ENCODE measurements at places on chromosomes 1 and 21.

- DNase-seq: no peak
These were observed 7.4 kb downstream of the LDLRAD1 start for GRCh38 chr1:54010415-54011117.

DNA sequence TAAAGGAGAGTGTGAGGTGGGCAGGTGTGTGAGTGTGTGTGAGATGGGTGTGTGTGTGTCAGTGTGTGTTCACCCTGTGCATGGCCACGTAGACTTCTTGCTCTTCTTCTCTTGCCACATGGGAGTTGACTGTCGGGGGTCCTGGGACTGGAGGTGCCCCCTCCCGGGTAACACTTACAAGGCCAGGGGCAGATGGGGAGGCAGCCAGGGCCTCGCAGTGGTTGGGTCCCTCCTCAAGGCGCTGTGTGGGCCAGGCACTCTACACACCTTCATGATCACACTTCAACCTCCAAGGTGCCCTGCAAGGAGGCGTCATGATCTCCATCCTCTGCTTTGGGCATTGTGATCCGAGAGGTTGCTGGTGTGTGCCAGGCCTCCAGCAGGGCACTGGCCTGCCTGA, 2.3 kb downstream of the PLA2G2F start:
- no peak for DNase-seq

DNA sequence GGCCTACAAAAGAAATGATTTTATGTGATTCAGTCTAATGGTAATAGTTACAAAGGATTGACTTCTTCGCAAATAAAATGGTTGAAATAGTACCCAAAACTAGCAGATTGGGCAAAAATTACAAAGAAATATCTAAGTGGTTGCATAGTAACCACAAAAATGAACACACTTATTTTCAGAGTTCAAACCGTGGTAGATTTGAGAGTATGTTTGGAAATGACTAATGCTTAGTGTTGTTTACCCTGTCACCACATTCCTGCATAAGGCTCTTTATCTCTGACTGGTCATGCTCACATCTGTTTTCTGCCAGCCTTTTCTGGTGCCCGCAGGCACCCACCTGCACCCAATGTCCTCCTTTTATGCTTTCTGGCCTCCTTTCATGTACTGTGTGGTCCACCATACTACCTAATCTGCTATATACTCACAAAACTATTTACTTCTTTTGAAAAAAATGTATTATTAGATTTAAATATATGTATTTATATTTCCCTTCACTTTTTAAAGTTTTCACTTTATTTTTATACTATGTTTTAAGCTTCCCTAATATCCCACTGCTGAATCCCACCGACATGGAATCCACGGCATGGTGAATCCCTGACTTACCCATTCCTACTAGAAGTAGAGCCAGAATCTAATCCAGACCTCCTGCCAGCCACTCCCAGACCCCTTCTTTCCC, 30.3 kb downstream of the PTPRC start:
- no peak for DNase-seq

DNA sequence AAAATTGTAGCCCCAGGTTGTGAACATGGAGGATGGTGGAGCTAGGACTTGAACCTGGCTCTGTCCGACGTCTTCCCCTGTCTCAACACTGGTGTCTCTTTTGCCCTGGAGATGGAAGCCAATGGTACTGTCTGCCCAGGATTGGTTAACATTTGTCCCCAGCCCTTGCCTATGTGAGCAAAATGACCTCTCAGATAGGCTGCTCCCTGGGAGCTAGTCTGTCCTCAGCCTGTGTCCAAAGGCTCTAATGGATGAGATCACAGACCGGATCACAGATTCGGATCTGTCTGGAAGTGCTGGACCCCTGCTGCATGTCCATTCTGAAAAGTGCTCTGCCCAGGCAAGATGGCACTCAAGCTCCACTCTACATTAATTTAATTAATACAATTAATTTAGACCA, 394.4 kb upstream of the VAMP3 start:
- no peak for DNase-seq

GRCh38 chr1:110452330-110452729, 1.4 kb downstream of the PROK1 start:
- DNase-seq: no peak

GRCh38 chr1:31310198-31310597, 13.4 kb downstream of the ZCCHC17 start:
- no peak for DNase-seq

DNA sequence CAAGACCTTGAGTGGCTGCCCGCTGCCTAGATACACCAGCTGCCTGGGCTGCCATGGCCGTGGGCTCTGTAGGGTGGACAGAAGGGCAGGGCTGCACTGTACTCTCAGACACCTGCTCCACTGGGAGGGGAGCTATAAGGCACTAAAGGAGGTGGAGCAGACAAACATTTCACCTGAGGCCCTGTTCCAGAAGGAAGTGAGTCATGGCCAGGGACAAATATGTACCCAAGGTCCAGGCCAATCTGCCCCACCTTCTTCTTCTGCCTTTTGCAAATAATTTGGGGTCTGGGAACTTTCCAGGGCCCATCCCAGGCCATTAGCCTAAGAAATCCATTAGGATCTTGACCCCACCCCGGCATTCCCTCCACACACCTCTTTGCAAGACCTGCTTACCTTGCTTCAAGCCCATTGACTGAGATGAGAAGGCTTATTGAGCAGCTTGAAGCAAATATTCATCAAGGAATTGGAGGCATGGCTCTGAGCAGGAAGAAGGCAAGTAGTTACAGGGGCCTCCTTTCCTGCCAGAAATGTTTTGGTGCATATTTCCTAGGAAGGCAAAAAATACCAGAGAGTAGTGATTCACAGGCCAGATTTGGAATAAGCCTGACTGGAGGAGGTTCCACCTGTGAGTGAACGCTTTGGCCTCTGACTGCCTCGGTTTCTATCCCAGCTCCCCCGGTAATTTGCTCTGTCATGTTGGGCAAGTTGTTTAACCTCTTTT, at the start of gene CAPN8:
TSS of gene CAPN8 (minus strand) at position 110 of the 721 bp plus-strand sequence. CDS start at position 55, 55 bp downstream.
- DNase-seq: no peak

DNA sequence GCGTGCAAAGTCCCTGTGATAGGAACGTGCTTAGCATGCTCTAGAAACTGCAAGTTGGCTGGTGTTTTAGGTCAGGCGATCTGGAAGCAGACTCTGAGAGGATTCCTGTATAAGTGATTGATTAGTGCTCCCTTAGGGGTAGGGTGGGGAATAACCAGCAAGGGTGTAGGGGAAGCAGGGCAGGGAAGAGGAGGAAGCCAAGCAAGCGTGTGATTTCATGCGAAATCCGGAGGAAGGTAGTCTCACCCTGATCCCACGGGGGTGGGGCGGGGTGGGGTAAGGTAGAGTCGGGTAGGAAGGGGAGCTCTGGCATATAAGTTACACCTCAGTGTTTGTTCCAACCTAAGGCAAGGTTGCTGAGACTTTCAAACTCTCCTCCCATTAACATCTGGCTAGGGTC, 24.9 kb upstream of the CTPS1 start:
- DNase-seq: no peak

DNA sequence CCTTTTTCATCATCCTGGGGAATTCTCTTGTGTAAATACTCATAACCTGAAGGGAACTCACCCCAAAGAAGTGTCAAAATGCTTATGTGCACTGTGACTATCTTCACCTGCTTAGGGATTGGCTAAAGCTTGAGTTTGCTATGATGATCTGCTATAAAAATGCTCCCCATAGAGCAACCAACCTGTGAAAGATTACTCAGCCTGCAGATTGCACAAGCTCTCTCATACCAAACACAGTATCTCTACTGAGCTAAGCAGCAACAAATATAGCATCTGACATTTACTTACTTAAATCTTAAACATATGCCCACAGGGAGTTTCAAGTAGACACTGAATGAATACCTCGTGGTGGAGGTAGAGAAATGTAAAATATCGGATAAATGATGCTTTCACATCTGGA, 725.8 kb downstream of the MRPL39 start:
- DNase-seq: no peak

DNA sequence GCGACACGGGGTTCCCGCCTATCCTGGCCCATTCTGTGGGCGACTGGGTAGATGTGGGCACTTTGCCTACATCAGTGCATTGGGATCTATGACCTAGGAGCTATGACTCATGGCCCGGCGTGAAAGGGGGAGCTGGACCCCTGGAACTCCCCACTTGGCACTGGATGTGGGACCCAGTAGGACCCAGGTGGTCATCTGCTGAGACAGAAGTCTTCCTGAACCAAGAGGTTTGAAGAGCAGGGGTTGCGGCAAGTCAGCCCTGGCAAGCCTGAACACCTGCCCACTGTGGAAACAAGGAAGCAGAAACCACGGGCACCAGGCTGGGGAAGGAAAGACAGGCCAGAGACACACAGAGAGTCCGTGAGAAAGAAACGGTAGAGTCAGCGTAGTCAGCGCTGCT, 656.7 kb downstream of the AJAP1 start:
- no peak for DNase-seq

DNA sequence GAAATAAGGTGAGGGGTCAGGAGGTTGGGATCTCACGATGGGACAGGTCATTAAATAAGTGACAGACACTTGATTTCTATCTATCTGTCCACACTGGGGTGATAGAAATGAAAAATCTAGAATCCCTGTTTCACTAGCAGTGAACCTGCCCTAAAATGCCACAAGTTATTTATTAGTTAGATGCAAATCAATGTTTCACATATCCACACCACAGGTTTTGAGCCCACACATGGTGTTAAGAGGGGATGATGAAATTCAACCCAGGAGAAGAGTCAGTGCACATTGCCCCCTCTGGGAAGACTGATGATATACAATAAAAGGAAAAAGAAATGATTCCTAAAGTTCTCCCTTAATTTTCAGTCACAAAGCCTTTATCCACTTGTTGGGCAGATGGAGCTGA, 10.1 kb upstream of the NTPCR start:
- DNase-seq: no peak

DNA sequence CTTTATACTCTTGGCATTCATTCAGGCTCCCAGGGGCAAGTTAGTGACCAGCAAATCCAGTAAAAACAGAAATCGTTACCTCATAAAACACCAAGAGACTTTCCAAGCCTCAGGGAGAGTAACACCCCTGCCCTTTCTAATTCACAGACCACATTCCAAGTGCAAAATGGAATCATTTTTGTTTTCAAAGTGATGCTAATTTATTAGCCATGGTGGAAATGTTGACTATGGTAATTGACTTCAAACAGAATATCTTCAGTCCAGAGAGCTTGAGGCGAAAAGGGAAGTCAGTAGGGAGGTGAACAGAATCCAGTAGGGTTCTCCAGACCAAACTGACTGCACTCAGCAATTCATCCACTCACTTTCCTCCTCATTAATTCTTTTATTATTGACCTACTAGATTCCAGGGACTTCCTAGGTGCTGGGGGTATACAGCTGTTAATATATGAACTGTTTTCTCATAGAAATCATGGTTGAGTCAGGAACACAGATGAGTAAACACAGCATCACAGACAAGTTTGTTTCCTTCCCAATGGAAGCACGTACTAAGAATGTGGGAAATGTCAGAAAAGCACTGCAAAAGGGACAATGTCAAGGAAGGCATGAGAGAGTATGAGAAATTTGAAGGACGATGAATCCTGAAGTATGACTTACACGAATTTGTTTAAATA, 388.5 kb upstream of the C1orf87 start:
- no peak for DNase-seq

GRCh38 chr1:113935970-113936369, 6.8 kb downstream of the HIPK1 start:
- DNase-seq: no peak

- DNase-seq: no peak
These were observed 17.1 kb downstream of the ATP5PF start for GRCh38 chr21:25717491-25718147.

- no peak for DNase-seq
These were observed 30.9 kb downstream of the ACTA1 start for GRCh38 chr1:229402993-229403392.
